ENCODE measurements at places on chromosomes 5 and 9. TPM values are rescaled to one million over a fixed set of nuclear protein-coding genes. Genes with fewer than 3 reads are reported as not detected.

PRDM9 gene
- total RNA-seq: not detected

MELK gene
- total RNA-seq: 71.3 TPM

GFRA3 gene
- 0.10 TPM for total RNA-seq

GRXCR2 gene
- not detected for total RNA-seq

MSX2 gene
- 5.2 TPM for total RNA-seq

IL7R gene
- 0.46 TPM for total RNA-seq

APBA1 gene
- 0.11 TPM for total RNA-seq

IFNW1 gene
- total RNA-seq: not detected

CTXN3 gene
- not detected for total RNA-seq

Measured in A549 treated with CORT108297 at 1 μM for 4 hours (cell line).